Activated naive CD4-positive, alpha-beta T cell treated with Interleukin-2 at 50 U/mL for 16 hours (primary cell): ENCODE measurements at places on chromosomes 6 and 20.

DNA sequence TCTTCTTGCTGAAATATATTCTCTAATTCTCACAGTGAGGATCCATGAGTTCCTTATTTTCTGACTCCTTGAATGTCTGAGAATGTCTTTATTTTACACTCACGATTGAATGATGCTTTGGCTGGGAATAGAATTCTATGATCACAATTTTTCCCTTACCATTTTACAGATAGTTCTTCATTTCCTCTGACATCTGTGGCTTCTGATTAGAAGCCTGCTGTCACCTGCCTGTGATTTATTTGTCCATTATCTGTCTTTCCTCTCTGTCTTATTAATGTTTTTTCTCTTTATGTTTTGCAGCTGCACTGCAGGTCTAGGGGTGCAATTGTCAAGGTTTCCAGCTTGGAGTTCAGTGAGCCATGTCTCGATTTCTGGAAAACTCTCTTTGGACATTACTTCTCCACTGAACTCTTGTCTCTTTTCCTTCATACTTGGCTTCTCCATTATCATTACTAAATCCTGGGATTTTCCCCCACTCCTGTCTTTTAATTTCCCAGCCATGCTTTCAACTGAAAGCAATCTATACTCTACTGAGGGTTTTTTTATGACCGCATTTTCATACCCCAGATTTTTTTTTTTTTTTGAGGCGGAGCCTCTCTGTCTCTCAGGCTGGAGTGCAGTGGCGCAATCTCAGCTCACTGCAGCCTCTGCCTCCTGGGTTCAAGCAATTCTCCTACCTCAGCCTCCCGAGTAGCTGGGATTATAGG, 121.2 kb upstream of the PRND start:
- no peak for DNase-seq

GRCh38 chr6:110728501-110728900, 86.8 kb downstream of the CDK19 start:
- DNase-seq, result no peak

- DNase-seq, result no peak
Measured at GRCh38 chr20:51074062-51074461, 51.2 kb upstream of the KCNG1 start.

DNA sequence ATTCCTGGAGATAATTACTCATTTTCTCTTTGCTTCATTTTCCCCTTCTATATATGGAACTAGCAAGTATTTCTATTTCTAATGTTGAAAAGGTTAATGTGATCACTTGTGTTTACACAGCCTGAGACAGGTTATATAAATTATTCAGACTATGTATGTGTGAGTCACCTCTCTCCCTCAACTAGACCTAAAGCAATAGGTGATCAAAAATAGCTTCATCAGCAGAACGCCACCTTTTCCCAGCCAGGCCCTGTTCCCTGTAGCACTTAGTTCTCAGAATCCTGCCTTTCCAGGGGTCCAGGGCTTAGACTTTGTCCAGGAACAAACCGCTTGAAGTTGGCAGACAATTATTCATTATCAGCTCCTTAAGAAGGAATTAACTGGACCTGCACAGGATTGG, 125.3 kb upstream of the EXOC2 start:
- DNase-seq, result no peak

DNA sequence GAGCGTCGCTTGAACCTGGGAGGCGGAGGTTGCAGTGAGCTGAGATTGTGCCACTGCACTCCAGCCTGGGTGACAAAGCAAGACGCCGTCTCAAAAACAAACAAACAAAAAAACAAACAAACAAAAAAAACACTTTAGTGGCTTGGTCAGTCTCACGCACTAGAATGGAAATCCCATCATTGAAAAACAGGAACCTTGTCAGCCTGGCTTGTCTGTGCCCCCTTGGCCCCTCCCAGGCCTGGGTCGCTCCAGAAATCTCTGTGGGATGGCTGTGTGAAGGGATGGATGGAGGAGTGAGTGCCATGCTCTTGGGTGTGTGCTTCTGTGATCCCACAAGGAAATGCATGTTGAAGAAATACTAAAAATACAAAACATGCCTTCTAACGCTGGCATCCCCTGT, 20.9 kb upstream of the NAA20 start:
- DNase-seq, result no peak
